ENCODE measurements at places on chromosomes 3 and 15.

GRCh38 chr3:29465836-29466235 is 185.0 kb downstream of the RBMS3 start:
- DNase-seq: peak; percentile 38

DNA sequence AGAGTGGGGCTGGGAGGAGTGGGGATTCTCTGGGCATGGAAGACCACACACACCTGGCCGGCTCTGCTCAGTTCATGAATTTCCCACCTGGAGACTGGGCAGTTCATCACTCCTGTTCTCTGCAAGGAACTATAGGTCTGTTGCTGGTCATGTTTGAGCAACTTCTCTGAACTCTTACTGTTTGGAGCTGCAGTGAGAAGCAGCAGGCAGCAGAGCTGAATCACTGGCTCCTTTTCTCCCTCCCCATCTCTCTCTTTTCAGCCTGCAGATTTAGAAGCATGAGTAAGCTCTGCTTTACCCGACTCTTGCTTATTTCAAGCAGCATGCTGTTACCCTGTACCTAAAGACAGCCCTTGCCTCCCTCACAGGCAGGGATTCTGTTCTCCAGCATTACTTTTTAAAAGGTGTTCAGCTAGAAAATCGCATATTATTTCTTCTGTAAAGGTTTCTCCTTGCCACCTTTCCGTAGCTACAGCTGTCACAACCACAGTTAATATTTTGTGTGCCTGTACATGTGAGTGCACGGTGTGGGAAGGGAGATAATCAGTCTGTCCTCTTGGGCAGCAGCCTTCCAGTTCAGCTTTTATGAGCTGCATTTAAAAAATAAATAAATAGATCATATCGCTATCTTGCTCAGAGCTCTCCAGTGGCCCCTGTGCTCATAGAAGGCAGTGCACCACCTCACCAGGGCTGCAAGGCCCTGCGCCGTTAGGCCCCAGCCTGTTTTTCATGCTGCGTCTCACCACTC is 131.6 kb downstream of the CHCHD6 start:
- peak; percentile 55 for DNase-seq

DNA sequence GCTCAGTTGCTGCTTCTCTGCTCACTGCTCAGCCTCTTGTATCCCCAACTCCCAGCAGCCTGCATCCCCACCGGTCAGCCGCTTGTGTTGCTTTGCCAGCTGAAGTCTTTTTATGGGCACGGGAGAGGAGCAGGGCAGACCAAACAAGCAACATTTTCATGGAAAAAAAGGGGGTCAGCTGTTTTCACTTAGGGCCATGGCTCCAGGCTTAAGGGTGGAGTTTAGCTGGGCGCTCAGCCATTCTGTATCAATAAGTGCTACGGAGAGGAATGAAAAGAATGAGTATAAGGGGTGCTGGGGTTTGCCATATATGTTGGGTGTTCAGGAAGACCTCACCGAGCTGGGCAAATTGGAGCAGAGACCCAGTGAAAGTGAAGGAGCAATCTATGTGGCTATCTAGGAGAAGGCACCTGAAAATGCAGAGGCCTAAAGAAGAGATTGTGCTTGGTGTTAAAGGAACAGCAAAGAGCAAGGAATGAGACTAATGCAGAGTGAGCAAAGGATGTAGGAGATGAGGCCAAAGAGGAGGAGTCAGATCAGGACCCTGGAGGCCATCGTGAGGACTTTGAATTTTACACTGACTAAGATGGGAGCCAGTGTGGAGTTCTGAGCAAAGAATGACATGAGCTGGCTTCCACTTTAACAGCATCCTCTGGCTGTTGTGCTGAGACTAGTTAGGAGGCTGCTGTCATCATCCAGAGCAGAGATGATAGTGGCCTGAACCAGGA is 16.6 kb upstream of the IREB2 start:
- no peak for DNase-seq

- no peak for DNase-seq
Observed at GRCh38 chr3:126527455-126528211, 3.7 kb downstream of the CHST13 start.

DNA sequence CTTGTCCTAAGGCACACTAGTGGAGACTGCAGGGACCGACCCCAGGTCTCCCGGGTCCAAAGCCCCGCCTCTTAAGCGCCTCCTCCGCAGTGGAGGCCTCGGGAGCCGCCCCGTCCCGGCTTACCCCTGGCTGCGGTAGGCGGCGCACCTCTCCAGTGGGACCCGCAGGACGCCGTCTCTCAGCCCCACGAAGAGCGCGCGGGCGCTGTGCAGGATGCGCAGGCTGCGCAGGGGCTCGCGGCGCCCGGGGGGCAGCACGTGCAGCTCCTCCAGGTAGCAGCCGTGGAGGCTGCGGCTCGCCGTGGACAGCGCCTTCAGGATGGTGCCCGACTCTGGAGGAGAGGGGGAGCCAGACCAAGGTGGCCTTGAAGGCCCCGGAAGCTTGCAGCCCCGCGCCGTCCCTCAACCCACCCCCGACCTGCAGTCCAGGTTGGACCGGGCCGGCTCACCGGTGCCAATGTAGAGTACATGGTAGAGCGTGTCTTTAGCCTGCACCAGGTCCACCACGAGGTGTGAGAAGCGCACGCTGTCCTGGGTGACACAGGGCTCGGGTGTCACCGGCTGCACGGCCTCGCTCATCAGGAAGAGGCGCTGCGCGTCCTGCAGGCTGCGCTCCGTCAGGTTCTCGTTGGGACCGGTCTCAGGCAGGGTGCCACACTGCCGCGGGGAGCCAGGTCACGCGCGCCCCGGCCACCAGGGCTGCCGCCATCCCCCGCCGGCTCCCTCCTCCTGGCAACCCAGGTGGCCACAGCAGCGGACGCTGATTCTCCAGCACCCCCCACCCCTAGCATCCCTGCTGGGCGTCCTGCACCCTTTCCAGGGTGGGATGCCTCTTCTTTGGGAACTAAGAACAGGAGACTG is 105.5 kb downstream of the SEMA5B start:
- no peak for DNase-seq

DNA sequence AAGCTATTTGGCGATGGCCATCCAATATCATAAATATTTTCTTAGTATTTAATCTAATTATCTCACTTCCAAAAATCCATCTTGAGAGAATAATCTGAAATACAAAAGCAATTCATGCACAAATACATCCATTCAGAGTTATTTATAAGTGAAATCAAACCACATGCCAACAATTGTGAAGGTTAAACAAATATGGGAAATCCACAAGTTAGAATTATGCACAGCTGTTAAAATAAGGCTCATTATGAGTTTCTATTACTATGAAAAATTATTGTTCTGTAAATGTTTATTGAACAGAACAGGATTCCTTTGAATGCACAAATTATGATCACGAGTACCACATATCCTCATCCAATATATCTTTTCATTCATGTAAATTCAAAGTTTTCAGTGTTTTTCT is 267.7 kb downstream of the PLOD2 start:
- DNase-seq: no peak

GRCh38 chr3:163821841-163822240 is 1256.5 kb downstream of the SI start:
- no peak for DNase-seq

DNA sequence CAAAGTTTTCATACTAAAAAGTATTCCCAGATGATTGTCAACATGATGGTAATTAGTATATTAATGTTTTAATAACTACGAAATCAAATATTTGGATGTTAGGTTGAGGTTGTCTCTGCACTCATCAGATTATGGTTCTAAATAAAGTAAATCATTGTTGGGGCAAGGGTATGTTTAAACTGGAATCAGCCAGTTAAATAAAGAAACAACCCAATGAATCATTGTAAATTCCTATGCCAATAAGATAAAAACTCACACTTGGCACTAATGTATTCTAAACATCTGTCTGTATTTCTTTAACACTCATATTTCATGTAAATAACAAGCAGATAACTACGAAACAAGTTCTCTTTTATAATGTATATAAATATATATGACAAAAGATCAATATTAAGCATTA is 92.7 kb downstream of the PEAK1 start:
- DNase-seq: peak; percentile 21

DNA sequence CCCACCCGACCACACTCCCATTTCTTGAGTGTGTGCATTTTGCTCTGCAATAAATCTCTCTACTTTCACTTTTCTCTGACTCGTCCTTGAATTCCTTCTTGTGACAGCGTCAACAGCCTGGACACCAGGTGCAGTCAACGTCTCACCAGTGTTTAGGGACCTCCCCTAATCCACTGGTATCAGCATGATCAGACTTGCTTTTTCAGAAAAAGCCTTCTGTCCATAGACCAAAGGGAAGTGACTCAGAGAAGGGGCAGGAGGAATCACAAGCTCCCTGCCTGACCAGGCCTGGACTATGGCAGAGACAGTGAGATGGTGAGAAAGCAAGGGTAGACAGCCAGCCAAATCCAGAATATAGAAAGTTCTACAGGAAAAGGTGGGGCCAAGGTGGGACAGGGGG is 15.5 kb downstream of the CCR5 start:
- peak; percentile 38 for DNase-seq

GRCh38 chr3:9617056-9617455 is 32.2 kb upstream of the MTMR14 start:
- DNase-seq: no peak

DNA sequence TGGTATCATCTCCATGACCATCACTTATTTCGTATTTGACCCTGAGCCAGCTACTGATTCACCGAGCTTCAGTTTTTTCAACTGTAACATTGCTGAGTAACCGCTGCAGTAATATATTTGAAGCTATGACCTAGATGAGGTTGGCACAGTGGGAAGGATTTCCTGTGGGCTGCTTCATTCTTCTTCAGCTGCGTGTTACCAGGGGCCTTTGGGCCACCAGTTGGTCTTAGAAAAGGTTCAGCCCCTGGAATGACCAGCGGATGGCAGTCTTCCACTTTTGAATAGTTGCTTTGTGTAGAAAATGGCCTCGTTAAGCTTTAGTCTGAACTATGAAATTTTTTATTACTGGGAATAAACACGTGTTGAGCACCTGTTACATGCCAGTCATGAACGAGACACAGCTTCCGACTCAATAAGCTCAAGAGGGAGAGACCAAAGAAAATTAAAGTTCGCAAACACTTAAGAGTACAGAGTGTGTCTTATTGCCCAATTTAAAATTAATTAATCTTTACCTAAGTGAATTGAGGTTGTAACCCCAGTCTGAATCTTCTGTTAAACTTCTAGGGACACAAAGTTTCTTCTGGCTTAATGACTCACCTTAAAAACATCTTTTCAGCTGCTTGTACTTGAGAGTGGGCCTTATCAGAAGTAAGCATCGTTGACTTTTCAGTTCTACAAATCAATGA is 57.6 kb upstream of the NR2E3 start:
- DNase-seq: peak; percentile 95

- DNase-seq: no peak
Observed at GRCh38 chr3:16999161-16999560, 114.4 kb downstream of the PLCL2 start.

DNA sequence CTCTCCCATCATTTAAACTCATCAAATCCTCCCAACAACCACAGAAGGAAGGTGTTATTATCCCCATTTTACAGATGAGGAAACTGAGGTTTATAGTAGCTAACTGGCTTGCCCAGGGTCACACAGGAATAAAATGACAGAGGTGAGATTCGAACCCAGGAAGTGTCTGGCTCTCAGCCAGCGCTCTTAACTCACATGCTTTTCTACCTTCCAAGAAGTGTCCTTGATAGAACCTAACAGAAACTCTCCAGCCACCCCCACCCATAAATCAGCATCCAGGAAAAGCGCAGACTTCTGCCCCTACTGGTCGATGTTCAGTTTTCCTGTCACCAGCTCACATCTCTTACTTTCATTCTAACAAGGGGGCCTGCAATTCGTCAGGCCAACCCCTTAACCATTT is 51.7 kb downstream of the SPATA12 start:
- DNase-seq: peak; percentile 10

- no peak for DNase-seq
Observed at GRCh38 chr3:120130656-120131055, 36.4 kb upstream of the GSK3B start.

GRCh38 chr15:85770096-85771041 is 24.4 kb downstream of the KLHL25 start:
- no peak for DNase-seq

GRCh38 chr3:159783780-159784742 is 204.6 kb upstream of the IL12A start:
- DNase-seq: no peak

GRCh38 chr3:10930666-10931040 is 61.9 kb upstream of the SLC6A1 start:
- no peak for DNase-seq

DNA sequence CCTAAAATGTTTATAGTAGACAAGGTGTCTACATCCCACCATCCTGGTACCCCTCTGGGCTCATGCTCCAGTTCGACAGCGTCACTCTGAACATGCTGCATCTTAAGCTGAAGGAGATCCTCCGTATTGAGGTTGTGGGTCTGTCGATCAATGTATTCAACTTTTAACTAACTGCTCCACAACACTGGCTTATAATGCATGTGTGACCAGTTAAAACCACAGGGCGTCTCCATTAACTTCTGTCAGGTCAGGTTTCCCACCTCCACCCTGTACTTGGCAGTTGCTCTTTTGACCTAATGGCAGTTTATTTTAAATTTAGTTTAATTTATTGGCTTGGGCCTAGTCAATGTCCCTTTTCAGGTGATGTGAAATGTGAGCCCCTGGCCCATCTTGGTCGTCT is 17.8 kb upstream of the RARRES1 start:
- no peak for DNase-seq

GRCh38 chr15:94987085-94987484 is 755.7 kb downstream of the MCTP2 start:
- no peak for DNase-seq

- no peak for DNase-seq
Observed at GRCh38 chr3:2793987-2794386, 316.2 kb downstream of the IL5RA start.

DNA sequence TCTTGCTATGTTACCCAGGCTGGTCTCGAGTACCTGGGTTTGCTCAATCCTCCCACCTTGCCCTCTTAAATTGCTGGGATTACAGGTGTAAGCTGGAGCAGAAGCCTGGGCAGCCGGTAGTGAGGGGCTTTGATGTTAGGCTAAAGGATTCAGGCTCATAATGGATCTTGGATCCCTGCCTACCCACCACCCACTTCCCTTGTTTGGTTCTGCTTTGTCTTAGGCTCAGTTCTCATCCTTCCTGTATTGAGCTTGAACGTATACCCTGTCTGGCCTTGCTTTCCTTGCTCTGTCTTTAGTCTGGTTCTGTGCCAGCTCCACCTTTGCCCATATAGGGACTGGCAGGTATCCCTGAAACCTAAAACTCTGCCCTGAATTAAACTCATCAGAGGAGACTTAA is 1.7 kb downstream of the PPCDC start:
- DNase-seq: no peak

DNA sequence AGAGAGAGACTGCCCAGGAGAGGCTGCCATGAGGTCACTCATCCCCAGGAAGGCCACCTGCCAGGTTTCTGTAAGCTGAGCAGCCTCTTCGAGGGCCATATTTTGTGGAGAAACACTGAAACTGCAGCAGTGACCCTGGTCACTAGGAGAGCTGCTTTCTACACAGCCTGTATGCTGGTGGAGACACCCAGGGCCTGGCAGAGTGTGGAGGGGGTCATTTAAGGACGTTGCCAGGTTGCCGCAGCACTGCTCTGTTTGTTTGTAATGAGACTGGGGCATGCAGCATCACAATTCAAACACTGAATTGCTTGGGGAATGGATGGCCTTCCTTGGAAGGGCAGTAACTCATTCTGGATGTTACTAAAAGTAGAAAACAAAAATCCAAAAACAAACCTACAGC is 104.9 kb upstream of the TRIM42 start:
- DNase-seq: no peak

Data from fibroblast of pulmonary artery (primary cell).